ENCODE measurements at places on chromosomes 12 and 14.

GRCh38 chr12:22083167-22083566, 37.1 kb downstream of the CMAS start:
- no peak for DNase-seq

DNA sequence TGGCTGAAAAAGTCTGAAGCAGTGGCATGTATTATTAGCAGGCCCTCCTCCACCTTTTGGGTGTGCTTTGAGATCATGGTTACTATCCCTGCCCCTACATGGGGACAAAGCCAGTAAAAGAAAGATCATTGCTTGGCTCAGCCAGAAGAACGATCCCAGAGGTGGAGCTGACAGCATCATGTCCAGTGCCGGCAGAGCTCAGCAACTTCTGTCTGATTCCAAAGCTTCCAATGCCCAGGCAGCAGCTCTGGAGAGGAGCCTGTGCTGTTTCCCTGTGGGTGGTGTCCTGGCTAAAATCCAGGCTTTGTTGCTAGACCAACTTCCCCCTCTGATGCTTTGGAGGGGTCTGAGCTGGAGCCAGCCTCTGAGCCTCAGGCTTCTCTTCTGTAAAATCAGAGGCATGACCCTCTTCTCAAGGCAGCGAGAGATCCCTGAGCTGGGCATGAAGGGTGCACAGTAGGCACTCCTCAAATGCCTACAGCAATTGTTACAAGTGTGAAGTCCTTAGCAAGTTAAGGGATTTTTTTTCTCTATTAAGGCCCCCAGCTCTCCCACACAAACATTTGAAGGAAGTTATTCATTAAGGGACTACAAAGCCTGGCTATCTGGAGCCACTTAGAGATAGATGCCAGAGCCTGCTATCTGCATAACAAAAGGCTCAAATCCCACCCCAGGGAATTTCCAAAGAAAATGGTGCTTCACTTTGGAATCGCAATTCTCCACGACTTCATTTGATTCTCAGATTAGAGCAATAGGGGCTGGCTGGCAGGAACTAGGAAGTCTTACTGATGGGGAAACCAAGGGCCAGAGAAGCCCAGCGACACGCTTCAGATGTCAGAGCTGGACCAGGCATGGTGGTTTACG, 10.9 kb upstream of the GSC start:
- no peak for DNase-seq

DNA sequence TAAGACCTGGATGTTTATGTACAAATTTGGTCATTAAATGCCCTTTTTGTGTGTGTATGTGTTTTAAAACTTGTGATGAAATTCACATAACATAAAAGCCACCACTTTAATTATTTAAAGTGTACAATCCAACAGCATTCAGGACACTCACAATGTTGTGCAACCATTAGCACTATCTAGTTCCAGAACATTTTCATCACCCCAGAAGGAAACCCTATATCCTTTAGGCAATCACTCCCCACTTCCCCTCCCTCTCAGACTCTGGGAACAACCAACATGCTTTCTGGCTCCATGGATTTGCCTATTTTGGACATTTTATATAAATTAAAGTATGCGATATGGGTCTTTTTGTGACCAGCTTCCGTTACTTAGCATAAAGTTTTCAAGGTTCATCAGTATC, 124.6 kb downstream of the TTC7B start:
- DNase-seq: no peak

DNA sequence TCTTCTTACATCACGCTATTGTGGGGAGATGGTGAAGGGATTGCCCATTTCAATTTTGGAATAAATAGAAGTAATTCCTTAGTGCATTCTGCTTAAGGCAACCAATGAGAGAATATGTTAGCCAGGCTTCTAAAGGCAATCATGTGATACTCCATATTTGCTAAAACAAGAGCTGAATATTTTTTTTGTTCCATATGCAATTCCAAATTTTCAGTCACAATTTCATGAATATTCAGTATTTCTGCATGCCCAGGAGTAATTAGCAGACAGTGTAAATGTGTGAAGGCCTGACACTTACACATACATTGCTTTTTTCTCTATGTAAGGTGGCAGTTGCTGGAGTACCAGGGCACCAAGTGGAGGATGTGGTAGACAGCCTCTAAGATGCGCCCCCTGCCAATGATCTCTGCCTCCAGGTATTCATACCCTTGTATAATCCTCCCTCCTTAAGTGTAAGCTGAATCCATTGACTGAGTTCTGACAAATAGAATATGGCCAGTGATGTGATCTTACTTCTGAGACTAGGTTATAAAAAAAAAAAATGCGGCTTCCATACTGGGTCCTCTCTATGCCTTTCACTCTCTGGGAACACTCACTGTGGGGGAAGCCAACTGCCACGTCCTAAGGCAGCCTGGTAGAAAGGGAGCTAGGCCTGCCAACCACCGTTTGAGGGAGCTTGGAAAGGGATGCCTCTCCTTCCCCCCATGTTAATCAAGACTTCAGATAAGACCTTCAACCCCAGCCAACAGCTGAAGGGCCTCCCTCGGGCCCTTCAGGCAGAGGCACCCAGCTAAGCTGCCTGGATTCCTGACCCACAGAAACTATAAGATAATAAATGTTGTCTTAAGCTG, 62.7 kb upstream of the PTGR2 start:
- no peak for DNase-seq

DNA sequence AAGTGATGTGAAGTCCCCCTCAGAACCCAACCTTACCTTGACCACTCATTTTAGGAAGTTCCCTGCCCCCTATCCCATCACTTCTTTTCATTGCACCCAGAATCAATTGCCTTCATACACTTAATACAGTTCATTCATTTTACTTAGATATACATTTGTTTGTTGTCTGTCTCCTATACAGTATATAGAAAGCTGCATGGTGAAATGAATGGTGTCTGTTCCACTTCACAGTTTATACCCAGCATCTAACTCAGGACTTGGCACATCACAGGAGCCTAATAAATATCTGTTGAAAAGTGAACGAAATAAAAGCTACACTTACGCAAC, 38.3 kb upstream of the TXNRD1 start:
- no peak for DNase-seq

GRCh38 chr12:104443008-104443407, 13.7 kb upstream of the CHST11 start:
- DNase-seq: no peak

DNA sequence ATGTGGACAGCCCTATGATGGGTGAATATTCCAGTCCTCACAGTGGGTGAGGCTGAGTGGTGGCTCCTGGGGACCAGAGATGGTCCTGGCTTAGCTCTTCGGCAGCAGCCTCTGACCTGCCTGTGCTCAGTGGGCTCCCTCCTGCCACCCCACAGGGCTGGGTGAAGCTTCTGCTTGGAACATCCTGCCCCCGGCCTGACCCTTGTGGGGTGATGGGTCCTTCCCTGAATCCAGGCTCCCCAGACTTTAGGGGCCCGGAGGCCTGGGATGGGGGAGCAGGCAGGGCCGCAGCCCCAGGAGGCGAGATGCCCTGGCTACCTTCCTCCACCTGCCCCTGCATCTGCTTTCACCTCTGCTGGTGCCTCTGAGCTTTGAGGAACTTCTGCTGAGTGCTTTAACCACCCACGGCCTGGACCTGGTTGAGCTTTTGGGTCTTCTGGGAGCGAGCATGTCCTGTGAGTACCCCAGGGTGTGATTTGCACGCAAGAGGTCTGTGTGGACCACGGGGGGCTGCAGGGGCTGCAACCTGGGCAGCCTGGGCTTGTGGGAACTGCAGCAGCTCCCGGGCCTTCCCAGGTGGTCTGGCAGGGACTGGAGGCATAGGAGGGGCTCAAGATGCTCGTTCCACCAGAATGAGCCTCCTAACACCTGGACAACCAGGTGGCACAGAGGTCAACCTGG, 159.5 kb downstream of the KIF26A start:
- no peak for DNase-seq

All from epithelial cell of prostate (primary cell).